Naive thymus-derived CD4-positive, alpha-beta T cell (primary cell): ENCODE measurements at places on chromosomes 7 and 10. TPM values are rescaled to one million over a fixed set of nuclear protein-coding genes. Genes with fewer than 3 reads are reported as not detected.
A peak's percentile ranks its signal among the peaks of the same experiment; 100 is the strongest.

The NUTM2B gene
- 1.2 TPM for total RNA-seq

The TACR2 gene
- not detected in 2 replicates for total RNA-seq

The CDC14C gene
- not detected for total RNA-seq

The DEPP1 gene
- total RNA-seq: not detected

The GDF10 gene
- total RNA-seq: 0.34 TPM

The CFAP46 gene
- total RNA-seq: 0.05 TPM

The PLAC9 gene
- total RNA-seq: not detected

The KCNMA1 gene
- total RNA-seq: not detected

- no peaks in the 10 kb centered on the region for H3K36me3 ChIP-seq
- no peak for DNase-seq
- no peak overlapping the region for H3K4me3 ChIP-seq
- no peaks in the 10 kb centered on the region for H3K27me3 ChIP-seq
- H3K27ac ChIP-seq: no peak overlapping the region
- no peaks in the 10 kb centered on the region for H3K4me1 ChIP-seq
Observed at GRCh38 chr10:52378124-52378523, 64.0 kb downstream of the DKK1 start.

DNA sequence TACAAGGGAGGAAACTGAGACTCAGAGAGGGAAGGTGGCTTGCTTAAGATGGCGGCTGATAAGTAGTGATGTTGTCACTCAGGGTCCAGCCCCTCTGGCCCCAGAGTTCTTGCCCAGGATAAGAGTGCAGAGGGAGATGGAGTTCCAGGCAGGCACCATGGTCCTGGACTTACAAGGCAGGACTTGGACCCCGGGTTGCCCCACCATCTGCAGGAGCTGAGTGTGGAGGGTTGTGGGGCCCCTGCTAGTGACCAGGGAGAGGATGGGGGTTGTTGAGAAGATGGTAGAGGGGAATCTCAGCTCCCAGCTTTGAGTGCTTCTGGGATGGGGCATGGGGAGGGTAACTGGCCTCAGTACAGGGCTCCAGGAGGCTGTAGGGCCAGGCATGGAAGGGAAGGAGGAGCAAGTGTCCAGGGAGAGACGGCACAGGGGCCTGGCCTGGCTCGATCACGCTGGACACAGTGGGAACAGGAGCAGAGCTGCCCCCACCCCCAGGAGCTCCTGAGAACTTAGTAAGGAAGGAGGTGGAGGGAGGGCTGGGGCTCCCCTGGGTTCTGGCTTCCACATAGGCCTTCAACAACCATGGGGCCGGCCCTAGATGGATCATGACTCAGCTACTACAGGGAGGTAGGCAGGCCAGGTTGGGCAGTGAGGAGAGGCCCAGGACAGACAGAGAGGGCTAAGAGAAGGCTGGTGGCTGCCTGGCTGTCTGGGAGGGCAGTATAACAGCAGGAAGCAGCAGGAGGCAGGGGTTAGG lies 28.2 kb downstream of the PPIF start:
- H3K4me3 ChIP-seq: no peak overlapping the region
- no peaks in the 10 kb centered on the region for H3K36me3 ChIP-seq
- H3K4me1 ChIP-seq: no peaks in the 10 kb centered on the region
- no peak overlapping the region for H3K27ac ChIP-seq

GRCh38 chr7:38335492-38336147 lies 62.2 kb upstream of the TARP start:
- H3K4me1 ChIP-seq: peaks cover 21% of the 10 kb centered on the region
- peak overlapping the region; percentile 42 for H3K4me3 ChIP-seq
- DNase-seq: peak; percentile 59
- H3K27ac ChIP-seq: peak overlapping the region; percentile 52

- no peaks in the 10 kb centered on the region for H3K4me1 ChIP-seq
- H3K4me3 ChIP-seq: no peak within 1 kb of the TSS
- no peaks in the 10 kb centered on the region for H3K27me3 ChIP-seq
- no peak within 1 kb of the TSS for H3K27ac ChIP-seq
Observed at GRCh38 chr10:86668297-86669165, at the start of gene LDB3. Gene LDB3 (plus strand): TSS chr10:86668511. CDS start chr10:86668692, 181 bp downstream.

DNA sequence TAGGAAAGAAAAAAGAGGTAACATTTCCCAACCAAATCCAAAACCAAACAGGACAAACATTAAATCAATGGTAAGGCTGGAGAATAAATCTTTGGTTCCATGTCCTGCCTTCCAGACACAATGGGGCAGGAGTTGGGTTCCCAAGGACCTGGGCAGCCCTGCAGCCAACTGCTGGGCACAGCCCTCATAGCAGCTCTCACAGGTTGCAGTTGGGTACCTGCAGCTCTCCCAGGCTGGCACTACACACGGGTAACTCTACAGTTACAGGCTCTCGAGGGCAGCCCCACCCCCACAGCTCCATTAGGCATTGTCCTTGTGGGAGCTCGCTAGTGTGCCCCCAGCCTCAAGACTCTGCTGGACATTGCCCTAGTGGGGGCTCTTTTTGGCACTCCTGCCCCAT lies 7.5 kb downstream of the GRB10 start:
- H3K4me1 ChIP-seq: no peaks in the 10 kb centered on the region
- no peaks in the 10 kb centered on the region for H3K36me3 ChIP-seq
- DNase-seq: no peak

DNA sequence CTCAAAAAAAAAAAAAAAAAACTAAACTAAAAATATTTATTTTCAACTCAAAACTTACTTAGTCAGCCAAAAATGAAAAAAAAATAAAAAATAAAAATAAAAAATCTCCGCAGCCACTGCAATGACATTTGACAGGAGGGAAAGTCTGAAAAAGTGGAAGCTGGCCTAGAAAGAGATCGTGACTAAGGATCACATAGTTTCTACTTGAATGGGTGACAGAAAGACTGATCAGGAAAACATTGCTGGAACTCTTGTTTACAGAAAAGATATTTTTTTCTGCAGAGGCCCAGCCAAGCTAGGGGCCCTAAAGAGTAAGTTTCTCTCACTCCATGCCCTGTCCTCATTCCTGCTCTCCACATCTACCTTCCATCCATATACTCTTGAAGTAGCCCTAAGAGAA lies 92.8 kb upstream of the KCND2 start:
- no peak for DNase-seq
- H3K4me1 ChIP-seq: no peaks in the 10 kb centered on the region
- no peaks in the 10 kb centered on the region for H3K27me3 ChIP-seq

GRCh38 chr7:158108646-158109293 lies 478.9 kb downstream of the PTPRN2 start:
- H3K4me1 ChIP-seq: no peaks in the 10 kb centered on the region
- H3K27me3 ChIP-seq: no peaks in the 10 kb centered on the region
- H3K36me3 ChIP-seq: no peaks in the 10 kb centered on the region
- no peak overlapping the region for H3K4me3 ChIP-seq

DNA sequence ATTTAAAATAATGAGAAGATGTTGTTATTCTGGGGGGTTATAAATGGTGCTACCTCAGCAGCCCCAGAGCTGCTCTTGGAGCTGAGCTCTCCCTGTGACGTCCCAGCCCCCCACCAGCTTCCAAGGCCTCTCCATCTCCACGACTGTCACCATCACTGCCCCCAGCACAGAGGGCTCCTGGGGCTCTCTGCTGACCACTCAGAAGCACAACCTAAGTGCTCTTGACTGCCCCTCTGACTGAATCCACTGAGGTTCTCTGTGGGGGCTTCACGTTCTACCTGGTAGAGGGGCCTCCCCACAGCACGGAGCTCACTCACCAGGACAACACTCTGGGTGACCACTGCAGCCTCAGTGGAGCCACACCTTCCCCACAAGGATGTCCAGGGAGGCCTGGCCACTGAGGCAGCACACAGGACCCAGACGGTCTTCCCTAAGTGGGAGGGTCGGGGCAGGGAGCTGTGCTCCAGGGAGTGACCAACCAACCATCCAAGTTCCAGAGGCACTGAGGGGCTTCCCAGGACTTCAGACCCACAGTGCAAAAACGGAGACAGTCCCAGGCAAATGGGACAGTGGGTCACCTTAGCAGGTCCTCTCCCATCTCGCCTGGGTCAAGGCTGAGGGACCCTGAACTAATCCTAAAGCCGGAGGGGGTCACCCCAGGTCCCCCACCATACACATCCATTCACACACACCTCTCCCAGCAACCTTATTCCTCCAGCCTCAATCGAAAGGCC lies 121.0 kb upstream of the PPP2R2D start:
- H3K36me3 ChIP-seq: no peaks in the 10 kb centered on the region
- H3K4me3 ChIP-seq: no peak overlapping the region
- H3K27me3 ChIP-seq: no peaks in the 10 kb centered on the region
- H3K27ac ChIP-seq: no peak overlapping the region
- no peak for DNase-seq

- no peaks in the 10 kb centered on the region for H3K27me3 ChIP-seq
- H3K27ac ChIP-seq: no peak overlapping the region
- DNase-seq: no peak
- H3K36me3 ChIP-seq: no peaks in the 10 kb centered on the region
- no peak overlapping the region for H3K4me3 ChIP-seq
Observed at GRCh38 chr7:19404912-19405329, 259.7 kb upstream of the FERD3L start.

DNA sequence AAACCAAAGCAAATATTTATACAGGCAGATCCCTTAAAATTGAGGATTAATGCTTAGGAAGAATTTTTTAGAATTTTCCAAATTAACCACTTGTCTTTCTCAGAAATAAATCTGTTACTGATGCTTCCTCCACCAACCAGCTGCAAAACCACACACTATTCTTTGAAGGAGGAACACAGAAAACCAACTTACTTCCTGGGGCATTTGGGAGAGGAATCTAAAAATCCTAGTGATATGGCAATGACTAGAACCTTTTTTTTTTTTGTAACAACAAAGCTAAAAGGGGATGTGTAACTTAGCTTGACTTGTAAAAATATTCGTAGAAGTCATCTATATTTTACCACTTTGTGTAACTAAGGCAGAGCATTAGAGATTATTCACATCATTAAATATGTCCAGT lies 5.1 kb upstream of the TM9SF3 start:
- H3K27me3 ChIP-seq: no peaks in the 10 kb centered on the region
- peaks cover 14% of the 10 kb centered on the region for H3K4me1 ChIP-seq
- no peak overlapping the region for H3K27ac ChIP-seq
- H3K36me3 ChIP-seq: no peaks in the 10 kb centered on the region
- DNase-seq: no peak

DNA sequence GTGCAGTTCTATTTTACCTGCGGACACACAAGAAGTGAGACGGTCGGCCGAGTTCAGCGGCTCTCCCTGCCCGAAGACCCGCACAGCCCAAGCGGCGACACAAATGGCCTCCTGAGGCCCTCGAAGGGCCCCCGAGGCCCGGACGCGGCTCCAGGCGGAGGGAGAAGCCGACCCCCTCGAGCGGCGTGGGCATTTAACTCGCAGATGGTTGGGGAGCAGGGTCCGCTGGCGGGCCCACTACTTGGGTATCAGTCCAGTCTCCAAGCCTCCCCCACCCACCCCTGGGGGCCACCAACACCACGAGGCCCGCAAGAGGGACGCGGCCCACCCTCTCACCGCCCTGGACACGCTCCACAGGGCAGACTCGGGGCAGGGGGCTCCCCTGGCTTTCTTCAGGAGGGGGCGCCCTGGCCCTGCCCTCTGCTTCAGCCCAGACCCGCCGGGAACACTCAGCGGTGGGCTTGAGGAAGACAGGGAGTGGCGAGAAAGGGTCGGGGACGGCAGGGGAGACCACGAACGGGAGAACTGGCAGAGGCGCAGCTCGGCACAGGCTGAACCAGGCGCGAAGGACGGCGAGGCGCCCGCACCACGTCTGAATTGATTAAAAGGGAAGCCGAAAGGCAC lies 1.7 kb downstream of the IGF2BP3 start:
- H3K4me1 ChIP-seq: peaks cover 26% of the 10 kb centered on the region
- H3K27ac ChIP-seq: no peak overlapping the region
- H3K4me3 ChIP-seq: peak overlapping the region; percentile 15
- no peak for DNase-seq

- H3K4me1 ChIP-seq: peaks cover 20% of the 10 kb centered on the region
- no peaks in the 10 kb centered on the region for H3K27me3 ChIP-seq
- no peak overlapping the region for H3K27ac ChIP-seq
Observed at GRCh38 chr10:110508806-110509544, 11.3 kb downstream of the DUSP5 start.

DNA sequence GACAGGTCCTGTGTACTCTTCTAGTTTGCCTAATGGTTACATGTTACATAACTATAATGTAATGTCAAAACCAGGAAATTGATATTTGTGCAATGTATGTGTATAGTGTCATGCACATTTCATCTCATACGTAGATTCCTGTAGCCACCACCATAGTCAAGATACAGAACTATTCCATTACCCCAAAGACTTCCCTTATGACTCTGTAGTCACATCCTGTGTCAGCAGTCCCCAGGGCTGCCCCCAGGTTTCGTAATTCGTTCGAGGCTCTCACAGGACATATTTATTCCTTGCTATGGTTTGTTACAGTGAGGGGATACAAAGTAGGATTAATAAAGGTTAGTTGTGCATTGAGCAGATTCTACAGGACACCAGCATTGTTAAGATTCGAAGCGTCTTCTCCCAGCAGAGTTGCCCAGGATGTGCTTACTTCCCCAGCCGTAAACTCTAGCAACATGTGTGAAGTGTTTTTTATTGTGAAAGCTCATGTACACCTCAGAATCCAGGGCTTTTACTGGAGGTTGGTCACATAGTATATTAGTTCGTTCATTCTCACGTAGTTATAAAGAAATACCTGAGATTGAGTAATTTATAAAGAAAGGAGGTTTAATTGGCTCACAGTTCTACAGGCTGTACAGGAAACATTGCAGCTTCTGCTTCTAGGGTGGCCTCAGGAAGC lies 18.6 kb downstream of the RABGEF1 start:
- no peaks in the 10 kb centered on the region for H3K4me1 ChIP-seq
- H3K4me3 ChIP-seq: no peak overlapping the region
- DNase-seq: no peak
- H3K27me3 ChIP-seq: no peaks in the 10 kb centered on the region
- no peak overlapping the region for H3K27ac ChIP-seq

- DNase-seq: no peak
- H3K27ac ChIP-seq: no peak overlapping the region
- H3K36me3 ChIP-seq: no peaks in the 10 kb centered on the region
- no peaks in the 10 kb centered on the region for H3K27me3 ChIP-seq
Observed at GRCh38 chr7:27850531-27850930, 110.6 kb downstream of the TAX1BP1 start.

GRCh38 chr7:137682596-137682995 lies 164.2 kb downstream of the DGKI start:
- H3K27ac ChIP-seq: no peak overlapping the region
- no peaks in the 10 kb centered on the region for H3K27me3 ChIP-seq
- no peaks in the 10 kb centered on the region for H3K4me1 ChIP-seq
- no peak for DNase-seq
- no peaks in the 10 kb centered on the region for H3K36me3 ChIP-seq

DNA sequence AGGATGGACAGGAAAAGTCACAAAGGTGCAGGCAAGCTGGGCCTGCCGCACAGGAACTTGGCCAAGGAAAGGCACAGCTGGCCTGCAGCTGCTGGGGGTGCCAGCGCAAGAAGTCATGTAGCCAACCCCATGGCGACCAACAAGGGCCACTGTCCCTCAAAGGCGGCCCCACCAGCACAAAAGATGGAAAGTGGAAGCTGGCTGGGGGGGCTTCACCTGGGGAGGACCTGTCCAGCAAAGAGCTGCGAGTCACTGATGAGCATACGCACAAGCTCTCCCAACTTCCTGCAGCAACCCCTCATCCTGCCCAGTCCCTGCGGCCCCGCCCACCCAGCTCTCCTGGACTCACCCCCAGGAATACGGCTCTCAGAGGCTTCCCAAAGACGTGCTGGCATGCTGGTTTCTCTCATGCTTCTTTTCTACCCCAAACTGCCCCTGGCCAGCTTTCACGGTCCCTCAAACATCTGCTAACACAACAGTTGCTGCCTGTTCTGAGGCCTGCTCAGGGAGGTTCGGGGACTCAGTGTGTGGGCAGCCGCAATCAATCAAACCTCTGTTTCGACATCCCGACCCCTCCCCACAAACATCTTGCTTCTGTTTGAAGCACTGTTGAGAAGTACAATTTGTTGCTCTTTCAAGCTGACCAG lies 67.6 kb downstream of the FAM53B start:
- H3K4me1 ChIP-seq: peaks cover 87% of the 10 kb centered on the region
- H3K36me3 ChIP-seq: peaks cover 10% of the 10 kb centered on the region
- H3K27me3 ChIP-seq: no peaks in the 10 kb centered on the region
- H3K27ac ChIP-seq: no peak overlapping the region
- H3K4me3 ChIP-seq: no peak overlapping the region
